Cortex of kidney (tissue), 1 donor: ENCODE measurements at places on chromosomes 12 and 14.

DNA sequence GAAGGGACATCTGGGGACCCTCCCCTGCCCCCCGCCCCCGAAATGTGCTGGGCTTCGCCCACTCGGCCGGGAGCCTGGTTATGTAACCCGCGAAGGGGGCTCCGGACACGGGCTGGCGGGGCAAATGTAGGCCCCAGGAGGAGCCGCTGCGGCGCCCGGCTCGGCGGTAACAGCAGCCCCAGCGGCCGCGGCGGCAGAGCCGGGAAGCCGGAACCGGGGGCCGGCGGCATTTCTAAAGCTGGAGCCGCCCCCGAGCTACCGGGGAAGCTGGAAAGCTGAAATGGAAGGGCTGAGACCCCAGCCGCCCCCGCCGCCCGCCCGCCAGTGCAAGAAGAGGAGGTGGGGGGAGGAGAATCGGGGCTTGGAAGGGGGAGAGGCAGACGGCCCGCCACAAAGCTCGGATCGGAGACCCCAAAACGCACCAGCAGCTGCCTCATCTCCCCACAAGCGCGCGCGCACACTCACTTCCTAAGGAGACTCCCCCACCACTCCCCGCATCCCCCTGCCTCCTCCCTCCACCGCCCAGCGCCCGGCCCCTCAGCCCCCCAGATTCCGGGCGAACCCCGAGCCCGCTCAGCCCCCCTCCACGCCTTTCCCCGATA is 1.5 kb downstream of the KDM2B start:
- DNase-seq = no peak

GRCh38 chr14:85263916-85264675 is 265.8 kb upstream of the FLRT2 start:
- DNase-seq = no peak

DNA sequence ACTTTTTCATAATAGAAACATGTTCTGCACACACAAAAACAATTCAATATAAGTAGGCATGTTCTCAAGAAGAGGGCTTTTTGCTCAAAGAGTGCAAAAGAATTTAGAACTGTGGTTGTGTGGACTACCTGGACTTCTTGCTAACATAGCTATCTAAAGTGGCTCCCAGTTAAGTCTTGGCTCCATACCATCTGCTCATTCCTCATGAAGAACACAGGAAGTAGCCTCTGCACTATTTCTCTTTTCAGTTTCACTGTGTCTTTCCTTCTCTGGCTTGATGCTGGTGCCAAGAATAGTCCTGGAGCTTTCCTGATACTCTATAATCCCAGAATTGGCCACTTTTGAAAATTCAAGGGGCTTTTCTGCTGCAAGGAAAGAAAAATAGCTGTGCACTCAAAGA is 127.4 kb downstream of the CCER1 start:
- DNase-seq = no peak

- no peak for DNase-seq
Measured at GRCh38 chr12:30979371-30980259, 53.1 kb downstream of the TSPAN11 start.
